Effector memory CD4-positive, alpha-beta T cell (primary cell): ENCODE measurements at places on chromosomes 4 and X.

GRCh38 chr4:92122911-92123310 is 180.9 kb upstream of the GRID2 start:
- DNase-seq = no peak

GRCh38 chr4:54973784-54974183 is 151.6 kb downstream of the KDR start:
- no peak for DNase-seq

DNA sequence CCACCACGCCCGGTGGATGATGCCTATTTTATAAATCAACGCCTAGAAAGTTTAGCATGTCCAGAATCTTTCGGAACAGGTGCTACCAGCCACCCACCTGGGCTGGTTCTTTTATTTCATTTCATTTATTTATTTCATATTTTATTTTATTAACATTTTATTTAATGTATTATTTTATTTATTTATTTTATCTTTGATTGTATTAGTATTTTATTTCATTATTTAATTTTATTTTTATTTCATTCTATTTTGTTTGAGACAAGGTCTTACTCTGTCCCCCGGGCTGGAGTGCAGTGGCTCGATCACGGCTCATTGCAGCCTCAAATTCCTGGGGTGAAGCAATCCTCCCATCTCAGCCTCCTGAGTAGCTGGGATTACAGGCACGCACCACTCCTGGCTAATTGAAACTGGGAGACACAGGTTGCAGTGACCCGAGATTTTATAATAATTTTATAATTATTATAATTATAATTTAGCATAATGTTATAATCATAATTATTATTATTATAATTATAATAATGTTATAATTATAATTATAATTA is 187.2 kb downstream of the SHOX start:
- no peak for DNase-seq

GRCh38 chr4:10094841-10095240 is 21.8 kb downstream of the WDR1 start:
- DNase-seq = no peak

- DNase-seq = no peak
Observed at GRCh38 chrX:129876771-129877305, 29.1 kb upstream of the UTP14A start.

DNA sequence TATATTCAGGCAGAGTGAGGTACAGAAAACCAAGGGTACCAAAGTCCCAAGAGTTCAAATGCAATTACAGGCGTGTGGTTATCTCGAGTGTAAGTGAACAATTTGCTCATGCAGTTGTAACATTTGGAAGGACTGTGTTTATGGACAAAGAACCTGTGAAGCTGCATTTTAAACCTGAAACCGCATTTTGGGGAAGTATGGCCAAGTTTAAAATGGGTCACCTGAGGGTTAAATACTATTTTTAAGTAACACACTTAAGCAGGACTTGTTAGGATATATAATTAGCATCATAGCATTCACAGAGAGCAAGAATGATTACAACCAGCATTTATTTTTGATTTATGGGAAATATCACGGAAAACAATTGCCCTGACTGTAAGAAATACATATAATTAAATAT is 79.1 kb upstream of the LCORL start:
- DNase-seq = no peak

GRCh38 chr4:84493092-84493850 is 5.8 kb downstream of the NKX6-1 start:
- DNase-seq = no peak

GRCh38 chrX:150482537-150483206 is 85.7 kb upstream of the MTM1 start:
- DNase-seq = no peak
